Endodermal cell (in vitro differentiated cells): ENCODE measurements at places on chromosomes 4 and X. TPM values are rescaled to one million over a fixed set of nuclear protein-coding genes. Genes with fewer than 3 reads are reported as not detected.
A peak's percentile ranks its signal among the peaks of the same experiment; 100 is the strongest.

The DIPK2B gene
- not detected in 3 replicates for total RNA-seq

DNA sequence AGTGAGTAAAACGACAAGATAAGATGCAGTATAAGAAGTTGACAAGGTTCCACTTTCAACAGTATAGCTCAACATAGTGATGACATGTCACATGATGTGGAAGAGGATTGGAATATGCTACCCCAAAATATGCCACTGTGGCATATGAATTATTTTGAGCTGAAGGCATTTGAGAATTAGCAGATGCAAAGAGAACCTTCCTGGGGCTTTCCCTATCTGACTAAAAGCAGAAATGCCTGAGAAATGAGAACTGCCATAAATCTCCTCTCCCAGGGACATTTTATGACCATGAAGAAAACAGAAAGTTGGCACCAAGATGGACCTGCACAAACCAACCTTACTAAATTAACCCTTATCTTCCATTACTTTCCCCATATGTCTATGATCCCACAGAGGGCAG lies 24.8 kb downstream of the CDKN2AIP start:
- H3K27me3 ChIP-seq: no peaks in the 10 kb centered on the region
- H3K4me3 ChIP-seq: peak overlapping the region; percentile 1
- H3K4me1 ChIP-seq: no peaks in the 10 kb centered on the region
- H3K27ac ChIP-seq: no peak overlapping the region

DNA sequence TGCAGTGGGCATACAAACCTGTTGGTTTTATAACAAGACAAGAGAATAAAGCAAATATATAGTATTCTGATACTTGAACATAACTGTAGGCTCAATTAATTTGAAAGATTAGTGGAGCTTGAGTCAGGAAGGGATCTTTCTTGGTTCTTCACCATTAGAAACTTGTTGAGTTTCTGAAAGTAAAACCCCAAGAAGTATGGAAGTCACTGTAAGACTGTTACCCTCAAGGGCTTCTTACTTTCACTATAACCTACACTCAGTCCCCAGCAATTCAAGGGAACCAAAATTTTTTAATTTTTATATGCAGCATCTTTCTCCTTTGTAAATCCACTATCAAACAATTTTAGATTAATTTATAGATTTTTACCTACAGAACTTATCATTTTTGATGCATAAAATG lies 2019.2 kb upstream of the ADGRL3 start:
- H3K4me1 ChIP-seq: no peaks in the 10 kb centered on the region
- H3K27ac ChIP-seq: no peak overlapping the region
- no peaks in the 10 kb centered on the region for H3K36me3 ChIP-seq

- peaks cover 6% of the 10 kb centered on the region for H3K4me1 ChIP-seq
- H3K27me3 ChIP-seq: no peaks in the 10 kb centered on the region
- DNase-seq: peak; percentile 98
Measured at GRCh38 chr4:8241895-8242696, 27.5 kb upstream of the HTRA3 start.

DNA sequence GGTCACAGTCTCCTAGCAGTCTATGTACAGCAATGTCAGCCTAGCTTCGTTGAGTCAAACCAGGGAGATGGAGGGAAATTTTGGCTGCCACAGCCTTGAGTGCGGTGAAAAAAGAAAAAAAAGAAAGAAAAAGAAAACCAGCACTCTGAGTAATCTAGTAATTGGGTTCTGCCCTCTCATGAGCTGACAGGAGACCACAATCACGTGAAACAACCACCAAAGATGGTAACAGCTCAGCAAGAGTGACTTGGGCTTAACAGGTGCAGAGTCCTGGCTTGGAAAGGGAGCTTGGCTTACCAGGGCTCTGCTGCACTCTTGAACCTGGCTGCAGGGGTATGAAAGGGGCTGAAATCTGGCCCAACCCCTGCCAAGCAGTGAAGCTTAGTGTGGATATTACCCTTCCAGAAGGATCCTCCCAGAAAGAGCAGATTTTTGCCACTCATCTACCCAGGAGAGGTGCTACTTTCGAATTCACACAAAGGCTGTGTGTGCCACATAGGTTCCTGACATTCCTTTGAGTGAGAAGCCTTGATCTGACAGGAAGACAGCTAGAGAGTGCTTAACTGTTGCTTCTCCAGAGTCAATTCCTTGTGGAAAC lies 350.3 kb downstream of the PTTG2 start:
- H3K36me3 ChIP-seq: no peaks in the 10 kb centered on the region
- DNase-seq: peak; percentile 50
- no peaks in the 10 kb centered on the region for H3K4me1 ChIP-seq
- no peaks in the 10 kb centered on the region for H3K27me3 ChIP-seq

DNA sequence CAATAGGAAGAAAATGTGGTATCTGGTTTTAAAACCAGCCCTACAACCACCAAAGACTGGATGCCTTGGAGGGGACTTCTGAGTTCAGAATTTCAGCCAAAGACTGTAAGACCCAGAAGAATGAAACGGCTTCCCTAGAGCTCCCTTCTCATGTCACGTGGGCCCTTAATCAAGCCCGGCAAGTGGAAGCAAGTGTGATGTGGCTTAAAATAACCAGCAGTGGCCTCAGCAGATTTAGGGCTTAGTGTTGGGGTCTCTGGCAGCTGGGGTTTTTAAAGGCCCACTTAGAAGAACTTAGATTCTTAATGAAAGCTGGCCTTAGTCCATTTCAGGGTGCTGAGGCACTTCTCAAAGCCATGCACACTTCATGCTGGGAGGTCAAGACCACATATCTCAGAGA lies 111.2 kb upstream of the TBC1D9 start:
- peaks cover 13% of the 10 kb centered on the region for H3K27me3 ChIP-seq
- no peaks in the 10 kb centered on the region for H3K36me3 ChIP-seq
- H3K4me3 ChIP-seq: no peak overlapping the region
- peaks cover 11% of the 10 kb centered on the region for H3K4me1 ChIP-seq
- H3K27ac ChIP-seq: no peak overlapping the region

GRCh38 chr4:63458010-63458409 lies 951.2 kb downstream of the TECRL start:
- no peak overlapping the region for H3K4me3 ChIP-seq
- H3K4me1 ChIP-seq: no peaks in the 10 kb centered on the region
- no peak overlapping the region for H3K27ac ChIP-seq
- DNase-seq: no peak
- no peaks in the 10 kb centered on the region for H3K36me3 ChIP-seq
- no peaks in the 10 kb centered on the region for H3K27me3 ChIP-seq

DNA sequence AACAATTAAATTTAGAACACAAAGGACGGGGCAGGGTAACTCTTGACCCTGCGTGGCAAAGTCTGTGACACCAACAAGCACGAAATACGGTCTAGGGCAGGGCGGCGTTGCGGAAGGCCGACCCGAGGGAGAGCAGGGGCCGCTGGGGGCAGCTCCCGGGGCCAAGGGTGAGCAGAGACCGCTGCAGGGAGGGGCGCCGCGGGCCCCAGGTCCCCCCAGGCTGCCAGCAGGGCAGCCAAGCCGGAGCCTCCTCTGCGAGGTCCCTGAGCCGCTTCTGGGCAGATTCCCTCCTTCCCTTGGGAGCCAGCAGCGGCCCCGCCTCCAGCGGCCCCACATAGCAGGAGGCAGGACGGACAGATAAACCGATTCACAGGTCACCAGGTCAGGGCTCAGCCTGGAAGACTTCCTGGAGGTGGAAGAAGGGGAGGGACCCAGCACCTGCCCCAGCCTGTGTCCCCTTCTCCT lies 90.2 kb downstream of the FAM53A start:
- no peak for DNase-seq
- no peaks in the 10 kb centered on the region for H3K27me3 ChIP-seq
- H3K4me3 ChIP-seq: no peak overlapping the region
- peak overlapping the region; percentile 38 for H3K27ac ChIP-seq

- no peak for DNase-seq
- peaks cover 5% of the 10 kb centered on the region for H3K4me1 ChIP-seq
- H3K27me3 ChIP-seq: no peaks in the 10 kb centered on the region
Measured at GRCh38 chr4:84413976-84414375, 85.1 kb downstream of the NKX6-1 start.
